ENCODE measurements at places on chromosomes 3 and 15.

DNA sequence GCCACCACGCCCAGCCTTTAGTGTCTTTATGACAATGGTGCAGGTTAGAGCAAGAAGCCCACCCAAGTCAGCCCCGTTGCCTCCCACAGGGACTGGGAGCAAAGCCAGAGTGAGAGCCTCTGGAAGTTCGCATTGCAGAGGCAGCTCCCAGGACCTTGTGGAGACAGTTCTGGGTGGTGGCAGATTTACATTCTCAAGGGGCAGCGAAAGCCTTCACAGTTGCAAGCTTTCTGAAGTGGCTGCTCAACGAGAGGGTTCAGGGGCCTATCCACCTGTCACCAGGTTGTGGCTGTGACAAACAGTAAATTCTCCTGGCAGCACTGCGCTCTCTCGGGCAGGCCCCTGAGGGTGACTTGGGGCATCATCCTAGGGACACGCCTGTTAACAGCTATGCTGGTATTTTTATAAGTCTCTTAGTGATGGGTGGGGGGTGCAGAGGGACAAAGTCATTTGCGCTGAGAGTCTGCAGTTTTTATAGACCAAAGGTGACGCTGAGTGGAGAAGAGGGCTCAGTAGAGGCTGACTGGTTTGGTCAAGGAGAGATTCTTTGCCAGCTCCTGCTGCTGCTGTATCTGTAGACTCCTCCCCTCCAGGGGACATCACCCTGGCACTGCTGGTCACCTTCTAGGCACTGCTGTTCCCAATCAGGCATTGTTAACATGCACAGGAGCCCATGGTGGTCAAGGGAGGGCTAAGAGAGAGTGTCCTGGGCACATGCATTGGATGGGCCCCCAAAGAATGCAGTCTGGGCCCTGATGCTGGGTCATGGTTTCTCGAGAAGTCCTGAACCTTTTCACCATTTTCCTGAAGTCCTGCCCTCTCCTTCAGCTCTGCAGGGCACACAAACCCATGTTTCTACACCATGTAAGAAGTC is 57.5 kb upstream of the KLF13 start:
- DNase-seq: no peak

DNA sequence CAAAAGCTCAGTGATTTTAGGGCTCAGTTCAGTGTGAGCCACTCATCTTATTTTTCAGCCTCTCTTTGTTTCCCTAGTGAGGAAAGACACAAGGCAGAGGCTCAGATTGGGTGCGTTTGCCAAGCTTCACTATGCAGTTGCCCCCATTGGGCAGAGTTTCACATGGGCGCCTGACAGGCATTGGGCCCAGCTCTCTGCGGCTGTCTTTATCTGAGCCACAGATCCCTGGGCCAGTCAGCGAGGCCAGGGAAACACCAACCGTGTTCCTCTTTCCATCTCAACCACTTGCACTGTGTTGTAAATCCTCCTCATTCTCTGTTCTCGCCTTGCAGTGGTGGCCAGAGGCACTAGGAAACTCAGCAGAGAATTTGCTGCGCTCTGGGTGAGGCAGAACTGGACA is 10.8 kb downstream of the ESYT3 start:
- no peak for DNase-seq

DNA sequence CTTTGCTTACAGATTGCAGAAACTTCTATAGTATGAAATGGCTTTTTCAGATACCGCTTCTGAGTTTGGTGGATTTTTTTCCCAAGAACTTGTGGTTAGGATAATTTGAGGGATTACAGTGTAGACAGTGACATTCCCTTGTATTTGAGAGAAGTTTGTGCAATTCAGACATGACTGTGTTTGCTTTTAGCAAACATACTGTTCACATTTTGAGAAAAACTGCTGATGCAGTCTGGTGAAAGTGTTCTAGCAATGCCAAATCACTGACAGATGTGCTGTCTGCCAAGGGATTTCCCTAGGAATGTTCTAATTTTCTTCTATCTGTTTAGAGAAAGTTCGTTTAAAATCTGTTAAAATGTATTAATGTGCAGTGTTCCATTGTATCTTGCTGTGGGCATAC is 652.6 kb downstream of the FHIT start:
- DNase-seq: no peak

- no peak for DNase-seq
Observed at GRCh38 chr3:63130625-63131024, 147.5 kb upstream of the SYNPR start.

- DNase-seq: no peak
Observed at GRCh38 chr3:109853077-109853731, 515.9 kb upstream of the DPPA4 start.

DNA sequence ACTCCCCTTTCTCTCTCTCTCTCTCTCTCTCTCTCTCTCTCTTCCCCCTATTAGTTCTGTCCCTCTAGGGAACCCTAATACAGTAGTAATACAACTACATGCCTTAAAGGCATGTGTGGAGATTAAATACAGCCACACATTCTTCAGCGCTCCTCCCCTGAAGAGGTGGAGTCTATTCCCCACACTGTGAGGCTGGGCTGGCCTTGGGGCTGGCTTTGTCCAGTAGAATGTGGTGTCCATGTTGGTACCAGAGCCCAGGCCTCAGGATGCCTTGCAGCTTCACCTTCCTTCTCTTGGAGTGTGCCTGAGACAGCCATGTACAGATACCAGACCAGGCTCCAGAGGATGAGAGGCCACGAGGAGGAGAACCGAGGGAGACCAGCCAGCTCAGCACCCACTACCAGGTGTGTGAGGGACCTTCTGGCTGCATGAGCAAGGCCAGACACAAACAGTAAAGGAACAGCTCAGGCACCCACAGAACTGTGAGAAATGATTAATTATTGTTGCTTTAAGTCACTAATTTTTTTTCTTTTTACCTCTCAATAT is 10.7 kb downstream of the SLC6A20 start:
- DNase-seq: no peak

- DNase-seq: no peak
Observed at GRCh38 chr3:182785756-182786155, 7.5 kb upstream of the ATP11B start.

- DNase-seq: no peak
Observed at GRCh38 chr3:64209866-64210621, 15.2 kb downstream of the PRICKLE2 start.

- no peak for DNase-seq
Observed at GRCh38 chr15:36392676-36393266, 186.7 kb upstream of the CDIN1 start.

GRCh38 chr3:149523512-149524299 is 49.2 kb downstream of the TM4SF4 start:
- DNase-seq: no peak

- peak; percentile 89 for DNase-seq
Observed at GRCh38 chr3:133895208-133896001, at the start of gene RAB6B. Gene RAB6B, minus strand, starts transcription at chr3:133895882. Its CDS starts 416 bp downstream, at chr3:133895466.

- no peak for DNase-seq
Observed at GRCh38 chr3:179729086-179729485, 76.2 kb downstream of the USP13 start.

- DNase-seq: no peak
Observed at GRCh38 chr15:27244047-27244446, 273.1 kb downstream of the GABRG3 start.

DNA sequence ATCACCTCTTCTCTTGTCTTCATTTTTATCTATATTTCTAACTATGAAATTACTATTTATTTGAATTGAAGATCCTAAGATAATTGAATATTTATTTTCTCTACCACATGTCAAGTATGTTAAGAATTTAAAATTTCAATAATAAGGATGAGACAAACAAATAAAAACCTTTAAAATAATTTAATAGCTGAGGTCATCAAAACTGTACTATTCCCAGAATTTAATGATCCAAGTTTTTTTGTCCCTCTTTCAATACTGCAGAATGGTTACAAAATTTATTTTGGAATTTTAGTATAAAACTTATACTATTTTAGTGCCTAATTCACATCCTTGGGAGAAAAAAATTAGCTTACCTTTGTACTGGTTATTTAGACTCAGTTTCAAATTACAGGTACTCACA is 774.9 kb downstream of the ROBO2 start:
- no peak for DNase-seq

DNA sequence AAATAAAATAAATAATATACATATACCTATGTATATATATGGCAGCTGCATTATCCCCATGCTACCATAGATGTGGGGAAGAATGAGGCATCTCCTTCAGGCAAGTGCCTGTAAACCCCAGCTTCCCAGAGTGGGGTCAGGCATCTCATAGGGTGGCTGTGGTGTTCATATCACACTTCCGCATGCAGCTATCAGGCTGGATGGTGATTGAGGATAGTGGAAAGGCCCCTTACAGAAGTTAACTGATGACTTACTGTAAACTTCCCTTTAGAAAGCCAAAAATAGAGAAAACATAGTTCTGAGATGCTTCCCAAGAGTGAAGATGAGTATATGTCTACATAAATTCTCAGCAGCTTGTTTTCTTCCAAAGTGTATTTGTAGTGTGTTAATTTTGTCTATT is 3.5 kb upstream of the PP2D1 start:
- no peak for DNase-seq

DNA sequence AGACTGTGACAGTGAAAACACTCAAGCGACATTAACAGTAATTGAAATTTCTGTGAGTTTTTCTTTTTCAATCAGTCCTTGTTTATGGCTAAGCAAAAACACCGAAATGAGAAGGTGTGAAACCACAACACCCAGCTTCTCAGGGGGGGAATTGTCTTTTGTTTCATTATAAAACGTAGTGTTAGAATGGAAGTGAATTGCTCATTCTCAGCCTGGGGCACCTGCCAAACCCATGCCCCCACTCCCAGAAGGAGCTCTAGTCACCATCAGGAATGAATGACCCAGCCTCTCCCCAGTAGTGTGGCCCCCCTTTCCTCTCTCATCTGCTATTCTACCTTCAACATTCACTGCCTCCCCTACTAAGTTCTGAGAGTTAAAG is 185.8 kb upstream of the CFAP20DC start:
- DNase-seq: no peak

GRCh38 chr15:75114327-75114726 is 87.4 kb upstream of the C15orf39 start:
- DNase-seq: no peak

GRCh38 chr3:57331078-57331610 is 38.7 kb upstream of the ASB14 start:
- DNase-seq: no peak

- DNase-seq: no peak
Observed at GRCh38 chr3:27684302-27684701, 37.8 kb downstream of the EOMES start.

DNA sequence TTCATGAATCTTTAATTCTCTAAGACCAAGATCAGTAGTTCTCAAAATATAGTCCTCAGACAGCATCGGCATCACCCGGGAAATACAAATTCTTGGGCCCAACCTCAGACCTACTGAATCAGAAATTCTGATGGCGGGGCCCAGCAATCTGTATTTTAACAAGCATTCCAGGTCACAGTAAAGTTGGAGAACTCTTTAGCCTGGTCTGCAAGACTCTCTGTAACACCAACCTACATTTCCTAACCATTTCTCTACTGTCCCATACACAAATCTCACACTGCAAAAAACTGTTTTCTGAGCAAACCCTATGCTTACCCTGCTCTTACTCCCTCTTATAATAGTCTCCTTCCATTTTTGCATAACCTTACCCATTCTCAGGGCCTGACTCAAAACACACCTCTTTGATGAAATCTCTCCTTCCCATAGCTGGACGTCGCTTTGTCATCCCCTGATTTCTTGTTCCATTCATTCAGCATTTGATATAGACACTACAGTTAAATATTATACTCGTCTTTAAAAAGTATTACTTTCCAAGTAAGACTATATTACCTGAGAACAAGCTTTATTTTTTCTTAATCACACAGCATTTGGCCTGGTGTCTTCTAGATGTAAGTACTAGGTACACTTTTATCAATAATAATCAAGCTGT is 83.3 kb upstream of the MYO5C start:
- no peak for DNase-seq

GRCh38 chr3:147370349-147370748 is 36.0 kb downstream of the ZIC4 start:
- DNase-seq: no peak

DNA sequence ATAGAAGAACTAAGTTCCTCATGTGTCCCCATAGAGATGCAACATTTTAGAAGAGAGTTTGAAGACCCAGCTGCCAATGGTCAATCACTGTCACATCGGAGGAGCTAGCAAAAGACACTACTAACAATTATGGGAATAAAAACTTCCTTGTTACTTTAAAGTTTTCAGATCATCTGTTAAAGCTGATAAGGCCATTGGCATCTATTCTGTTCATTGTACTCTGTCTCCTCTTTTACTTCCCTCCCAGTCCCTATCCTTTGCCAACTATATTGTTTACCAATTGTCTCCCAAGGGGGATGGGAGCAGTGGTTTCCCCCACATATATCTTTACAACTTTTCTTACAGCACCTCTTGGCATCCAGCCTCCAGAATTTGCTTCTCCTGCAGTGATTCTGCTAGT is 81.0 kb downstream of the FAM174B start:
- no peak for DNase-seq

- no peak for DNase-seq
Observed at GRCh38 chr3:112115806-112116383, 17.2 kb downstream of the GCSAM start.

DNA sequence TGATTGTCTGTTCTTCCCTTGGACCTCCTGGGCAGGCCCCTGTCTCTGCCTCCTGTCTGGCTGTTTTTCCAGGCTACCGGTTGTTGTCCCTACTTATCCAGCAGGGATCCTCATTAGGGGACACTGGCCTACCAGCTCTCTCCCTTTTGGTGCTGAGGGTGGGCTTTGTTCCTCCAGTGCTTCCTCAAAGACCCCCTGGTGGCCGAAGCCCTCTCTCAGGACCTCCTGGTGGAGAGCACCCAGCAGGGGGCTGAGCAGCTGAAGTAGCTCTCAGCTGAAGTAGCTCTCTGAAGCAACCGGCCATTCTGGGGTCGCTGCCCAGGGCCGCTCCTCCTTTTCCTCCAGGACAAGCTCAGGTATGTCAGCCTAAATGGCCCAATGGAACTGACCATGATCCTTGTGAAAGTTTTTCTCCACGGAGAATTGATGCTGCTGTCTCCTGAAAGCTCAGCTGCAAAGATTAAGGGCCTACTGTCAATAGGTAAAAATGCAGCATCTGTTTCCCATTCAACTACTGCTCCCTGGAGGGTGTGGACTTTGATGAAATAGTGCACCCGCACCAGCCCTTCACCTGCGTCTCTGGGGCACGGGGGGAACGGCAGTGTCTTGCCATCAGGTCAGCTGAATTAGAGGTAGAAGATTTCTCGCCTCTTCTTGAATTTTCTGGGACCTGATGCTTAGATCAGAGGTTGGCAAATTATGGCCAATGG is 27.6 kb downstream of the ARNT2 start:
- DNase-seq: no peak

GRCh38 chr3:50350527-50351322 is at the start of the genes CYB561D2 and NPRL2:
Gene CYB561D2, plus strand, starts transcription at chr3:50350862. Its CDS starts 572 bp downstream, at chr3:50351434.
Gene NPRL2, minus strand, starts transcription at chr3:50350775. Its CDS starts 123 bp downstream, at chr3:50350652.
- DNase-seq: peak; percentile 98

GRCh38 chr15:47949815-47950214 is 171.0 kb upstream of the SLC24A5 start:
- DNase-seq: no peak

DNA sequence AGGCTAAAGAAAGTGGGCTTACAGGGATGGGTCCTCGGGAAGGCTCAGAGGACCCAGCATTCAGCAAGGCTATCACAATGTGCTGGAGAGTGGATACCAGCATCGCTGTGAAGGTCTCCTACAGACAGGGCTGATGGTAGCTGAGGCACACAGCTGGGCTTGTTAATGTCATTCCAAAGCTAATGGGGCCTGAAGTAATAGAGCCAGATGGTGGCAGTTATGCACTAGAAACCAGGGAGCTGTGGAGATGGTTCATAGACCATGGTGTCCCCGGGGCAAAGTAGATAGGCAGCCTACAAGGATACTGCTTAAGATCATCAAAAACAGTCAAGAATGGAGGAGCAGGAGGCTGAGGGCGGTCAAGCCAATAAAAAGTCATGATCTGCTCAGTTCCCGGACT is 24.8 kb upstream of the BOC start:
- no peak for DNase-seq

GRCh38 chr3:181901626-181902025 is 189.9 kb downstream of the SOX2 start:
- DNase-seq: no peak

GRCh38 chr3:27590437-27591298 is 106.5 kb upstream of the SLC4A7 start:
- DNase-seq: no peak
